ENCODE measurements at places on chromosomes 11 and 22.

- no peak for DNase-seq
Measured at GRCh38 chr11:72425053-72425980, 9.0 kb downstream of the CLPB start.

DNA sequence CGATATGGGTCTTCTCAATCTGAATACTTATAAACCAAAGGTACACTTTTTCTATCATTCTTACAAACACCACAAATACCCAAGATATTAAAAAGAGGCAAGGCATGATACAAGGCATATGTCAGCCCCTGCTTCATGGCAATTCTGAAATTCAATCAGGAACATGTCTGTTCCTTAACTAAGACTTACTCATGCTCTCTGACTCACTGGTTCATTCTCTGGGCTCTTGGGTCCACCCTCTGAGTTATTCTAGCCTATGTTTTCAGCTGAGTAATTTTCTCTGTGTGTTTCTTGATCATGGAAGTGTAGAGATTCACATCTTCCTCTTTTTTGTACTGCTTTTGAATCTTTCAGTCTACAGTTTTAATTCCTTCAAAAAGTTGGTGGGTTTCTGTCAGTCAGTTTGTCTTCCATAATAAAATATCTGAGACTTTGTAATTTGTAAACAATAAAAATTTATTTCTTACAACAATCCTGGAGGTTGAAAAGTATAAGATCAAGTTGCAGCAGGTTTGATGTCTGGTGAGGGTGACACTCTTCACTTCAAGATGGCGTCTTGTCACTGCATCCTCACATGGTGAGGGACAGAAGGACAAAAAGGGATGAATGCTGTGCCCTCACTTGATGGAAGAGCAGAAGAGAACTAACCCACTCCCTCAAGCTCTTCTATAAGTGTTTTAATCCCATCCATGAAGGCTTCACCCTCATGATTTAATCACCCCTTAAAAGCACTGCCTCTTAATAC lies 211.7 kb downstream of the FAM76B start:
- DNase-seq, result peak; percentile 82

DNA sequence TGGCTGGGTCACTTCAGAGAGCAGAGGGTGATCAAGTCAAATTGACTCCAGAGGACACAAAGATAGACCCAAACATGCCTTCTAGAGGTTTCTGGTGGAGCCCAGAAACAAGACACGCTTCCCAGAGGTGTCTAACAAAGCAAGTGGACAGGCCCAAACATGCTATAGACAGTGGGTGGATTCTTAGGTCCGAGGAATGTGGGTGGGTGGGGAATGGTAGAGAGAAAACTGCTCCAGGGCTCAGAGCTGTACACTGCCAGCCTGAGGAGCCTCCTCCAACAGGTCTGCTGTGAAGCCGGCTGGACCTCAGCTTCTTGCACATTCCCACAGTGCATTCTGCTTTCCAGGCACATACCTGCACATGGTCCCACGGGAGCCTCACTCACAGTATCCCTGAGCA lies 116.8 kb upstream of the NECTIN1 start:
- DNase-seq, result no peak

DNA sequence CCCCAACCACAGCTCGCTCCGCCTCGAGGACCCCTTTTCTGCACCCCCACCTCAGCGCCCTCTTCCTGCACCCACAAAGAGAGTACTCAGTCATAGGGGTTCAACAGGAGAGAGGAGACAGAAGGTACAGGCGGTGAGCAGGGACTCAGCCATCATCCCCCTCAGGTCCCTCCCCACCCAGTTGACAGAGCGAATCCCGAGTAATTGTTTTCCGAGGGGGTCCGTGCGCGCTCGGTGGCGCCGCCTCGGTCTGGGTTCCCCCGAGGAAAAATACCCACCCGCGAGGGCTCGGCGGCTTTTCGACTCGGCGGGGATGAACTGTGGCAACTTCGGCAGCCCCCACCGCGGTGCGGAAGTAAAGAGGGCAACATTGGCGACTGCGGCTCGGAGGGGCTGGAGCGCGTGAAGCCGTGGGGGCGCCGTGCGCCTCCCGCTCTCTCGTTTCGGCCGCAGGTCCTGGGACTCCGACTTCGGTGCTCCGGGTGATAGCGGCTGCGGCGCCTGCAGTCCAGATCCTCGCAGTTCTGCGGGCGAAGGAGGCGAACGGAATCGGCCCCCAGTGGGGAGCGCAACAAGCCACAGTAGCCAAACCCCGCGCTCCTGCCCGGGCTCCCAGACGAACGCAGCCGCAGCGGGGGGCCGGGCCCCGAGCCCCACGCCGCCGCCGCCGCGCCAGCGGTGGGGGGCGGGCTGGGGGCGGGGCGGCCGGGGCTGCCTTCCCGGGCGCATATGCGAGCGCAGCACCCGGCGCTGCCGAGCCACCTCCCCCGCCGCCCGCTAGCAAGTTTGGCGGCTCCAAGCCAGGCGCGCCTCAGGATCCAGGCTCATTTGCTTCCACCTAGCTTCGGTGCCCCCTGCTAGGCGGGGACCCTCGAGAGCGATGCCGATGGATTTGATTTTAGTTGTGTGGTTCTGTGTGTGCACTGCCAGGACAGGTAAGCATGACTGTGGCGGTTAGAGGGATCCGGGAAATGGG lies at the start of gene NELL1:
NELL1 (plus strand) TSS at position 743 of the 976 bp plus-strand sequence.
- DNase-seq, result no peak

DNA sequence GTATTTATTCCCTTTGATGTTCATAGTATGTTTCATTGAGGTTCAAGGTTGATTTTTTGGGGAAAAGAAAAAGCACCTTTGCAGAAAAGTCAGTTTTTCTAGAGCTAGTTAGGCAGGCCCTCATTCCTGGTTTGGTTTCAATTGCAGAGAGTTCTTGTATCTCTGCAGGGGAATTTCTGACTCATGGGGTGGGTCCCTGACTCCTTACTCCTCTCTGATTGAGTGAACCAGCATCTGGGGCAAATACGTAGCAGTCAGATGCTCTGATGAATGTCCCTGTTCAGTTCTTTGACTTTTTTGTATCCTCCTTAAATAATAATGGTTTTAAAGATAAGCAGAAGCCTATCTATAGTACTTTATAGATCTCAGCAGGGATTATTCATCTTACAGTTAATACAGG lies 7.7 kb upstream of the NCR3LG1 start:
- DNase-seq, result peak; percentile 85

DNA sequence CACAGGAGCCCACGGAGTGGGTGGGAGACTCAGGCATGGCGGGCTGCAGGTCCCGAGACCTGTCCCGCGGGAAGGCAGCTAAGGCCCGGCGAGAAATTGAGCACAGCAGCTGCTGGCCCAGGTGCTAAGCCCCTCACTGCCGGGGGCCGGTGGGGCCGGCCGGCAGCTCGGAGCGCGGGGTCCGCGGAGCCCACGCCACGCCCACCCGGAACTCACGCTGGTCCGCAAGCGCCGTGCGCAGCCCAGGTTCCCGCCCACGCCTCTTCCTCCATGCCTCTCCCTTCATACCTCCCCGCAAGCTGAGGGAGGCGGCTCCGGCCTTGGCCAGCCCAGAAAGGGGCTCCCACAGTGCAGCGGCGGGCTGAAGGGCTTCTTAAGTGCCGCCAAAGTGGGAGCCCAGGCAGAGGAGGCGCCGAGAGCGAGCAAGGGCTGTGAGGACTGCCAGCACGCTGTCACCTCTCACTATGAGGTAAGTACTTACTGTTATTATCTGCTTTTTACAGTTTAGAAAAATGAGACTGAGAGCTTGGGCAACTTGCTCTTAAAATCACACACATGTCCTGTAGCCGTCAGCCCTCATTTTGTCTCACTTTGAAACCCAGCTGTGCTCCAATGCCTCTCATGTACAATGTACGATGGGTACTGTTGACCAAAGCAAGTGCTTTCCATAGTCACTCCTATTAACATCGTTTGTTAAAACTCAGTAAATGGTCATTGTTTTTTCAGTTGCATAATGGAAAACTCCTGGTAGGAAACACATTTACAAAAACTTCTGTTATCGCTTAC lies 12.2 kb upstream of the OR10D3 start:
- DNase-seq, result no peak

DNA sequence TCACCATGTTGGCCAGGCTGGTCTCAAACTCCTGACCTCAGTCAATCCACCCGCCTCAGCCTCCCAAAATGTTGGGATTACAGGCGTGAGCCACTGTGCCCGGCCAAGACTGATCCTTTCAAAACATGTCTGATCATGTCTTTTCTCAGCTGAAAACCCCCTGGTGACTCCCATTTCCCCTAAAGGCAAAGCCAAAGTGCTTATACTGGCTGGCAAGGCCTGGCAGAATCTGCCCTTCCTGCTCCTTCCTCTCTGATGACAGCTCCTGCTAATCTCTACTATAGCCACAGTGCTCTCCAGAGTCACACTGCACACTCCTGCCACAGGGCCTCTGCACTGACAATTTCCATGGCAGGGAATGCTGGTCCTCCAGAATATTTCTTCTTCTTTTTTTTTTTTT lies 2.6 kb upstream of the MCHR1 start:
- DNase-seq, result no peak

- no peak for DNase-seq
Measured at GRCh38 chr11:65528819-65529350, 4.0 kb downstream of the SCYL1 start.

- peak; percentile 63 for DNase-seq
Measured at GRCh38 chr11:35144806-35145205, 5.8 kb downstream of the CD44 start.

GRCh38 chr11:1295086-1295485 lies 14.3 kb downstream of the TOLLIP start:
- DNase-seq, result no peak

GRCh38 chr11:122305426-122306320 lies 189.7 kb upstream of the BLID start:
- DNase-seq, result no peak

DNA sequence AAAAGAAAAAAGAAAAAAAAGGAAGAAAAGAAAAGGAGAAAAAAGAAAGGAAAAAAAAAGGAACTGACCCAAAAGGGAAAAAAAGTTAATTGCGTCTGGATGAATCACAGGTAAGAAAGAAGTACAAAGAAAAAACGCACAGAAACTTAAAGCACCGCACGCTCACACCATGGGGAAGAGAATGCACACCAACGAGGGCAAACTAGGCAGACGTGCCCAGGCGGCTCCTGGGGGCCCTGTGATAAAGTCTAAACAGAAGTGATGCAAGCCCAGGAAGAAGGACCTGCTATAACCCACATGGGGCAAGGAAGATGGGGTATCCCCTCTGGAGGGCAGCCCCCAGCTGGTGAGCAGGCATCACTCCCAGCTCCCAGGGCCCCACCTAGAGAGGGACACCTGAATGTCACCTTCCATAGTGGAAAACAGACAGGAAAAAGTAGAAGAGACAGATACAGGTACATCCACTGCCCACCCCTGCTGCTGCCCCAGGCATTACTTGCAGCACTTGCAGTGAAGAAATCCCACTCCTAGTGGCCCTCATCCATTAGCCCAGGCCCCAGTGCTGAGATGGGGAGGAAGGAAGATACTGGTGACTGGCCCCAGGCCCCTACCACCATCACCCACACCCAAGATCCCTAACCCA lies 28.9 kb downstream of the NAP1L4 start:
- DNase-seq, result no peak

DNA sequence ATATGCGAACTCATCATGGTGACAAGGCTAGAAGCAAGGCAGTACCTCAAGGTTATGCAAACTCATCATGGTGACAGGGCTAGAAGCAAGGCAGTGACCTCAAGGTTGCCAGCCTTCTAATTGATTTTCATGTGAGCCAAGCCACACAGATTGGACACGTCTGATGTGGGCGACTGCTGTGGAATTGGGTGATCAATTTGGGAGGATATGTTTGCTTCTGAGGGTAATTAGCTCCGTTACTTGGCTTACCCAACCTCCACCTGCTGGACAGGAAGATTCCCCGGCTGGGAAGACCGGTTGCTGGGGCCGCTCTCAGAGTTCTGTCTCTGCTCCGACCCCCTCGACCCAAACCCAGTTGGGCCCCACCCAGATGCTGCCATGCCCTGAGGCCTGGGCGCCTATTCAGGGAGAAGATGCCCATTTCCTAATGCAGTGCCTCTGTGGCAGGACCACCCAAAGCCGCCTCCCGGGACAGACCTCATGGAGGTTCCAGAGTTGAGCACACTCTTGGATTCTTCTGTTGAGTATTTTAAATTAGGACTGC lies 69.9 kb upstream of the SHANK2 start:
- DNase-seq, result no peak

DNA sequence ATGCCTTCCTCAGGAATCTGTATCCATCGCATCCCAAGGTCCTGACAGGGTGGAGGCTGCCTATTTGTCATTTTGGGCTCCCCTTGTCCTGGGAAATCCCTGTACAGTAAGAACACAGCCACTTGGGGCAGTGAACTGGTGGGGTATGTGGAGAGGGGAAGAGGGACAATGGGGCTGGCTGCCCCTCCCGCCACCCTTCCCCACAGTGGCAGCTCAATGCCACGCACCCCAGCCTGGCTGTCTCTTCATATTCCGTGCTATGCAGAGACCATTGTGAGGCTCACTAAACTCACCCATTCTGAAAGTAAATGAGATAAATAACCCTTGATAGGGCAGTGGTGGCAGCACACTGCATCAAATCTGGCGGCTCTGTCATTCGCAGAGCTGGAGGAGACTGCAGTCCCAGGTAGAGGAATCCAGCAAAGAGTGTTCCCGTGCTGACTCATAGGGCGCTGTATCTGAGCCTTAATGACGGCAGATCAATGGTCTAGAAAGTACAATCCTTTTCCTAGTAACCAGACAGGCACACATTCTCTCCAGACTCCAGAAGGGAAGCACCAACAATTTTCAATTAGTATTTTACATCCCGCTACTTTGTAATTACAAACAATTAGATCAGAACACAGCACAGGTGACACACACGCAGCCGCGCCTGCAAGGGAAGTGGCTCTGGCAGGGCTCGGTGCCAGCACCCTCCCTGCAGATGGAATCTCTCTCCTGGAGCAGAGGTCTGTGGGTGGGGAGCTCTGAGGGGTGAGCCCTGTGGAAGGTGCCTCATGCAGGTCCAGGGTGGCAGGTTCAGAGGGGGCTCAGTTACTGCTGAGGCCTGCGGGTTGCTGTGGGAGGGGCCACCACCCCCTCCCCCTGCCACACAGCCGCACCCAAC lies 167.9 kb upstream of the B3GAT1 start:
- no peak for DNase-seq

- no peak for DNase-seq
Measured at GRCh38 chr11:69572233-69572860, 68.6 kb upstream of the CCND1 start.

DNA sequence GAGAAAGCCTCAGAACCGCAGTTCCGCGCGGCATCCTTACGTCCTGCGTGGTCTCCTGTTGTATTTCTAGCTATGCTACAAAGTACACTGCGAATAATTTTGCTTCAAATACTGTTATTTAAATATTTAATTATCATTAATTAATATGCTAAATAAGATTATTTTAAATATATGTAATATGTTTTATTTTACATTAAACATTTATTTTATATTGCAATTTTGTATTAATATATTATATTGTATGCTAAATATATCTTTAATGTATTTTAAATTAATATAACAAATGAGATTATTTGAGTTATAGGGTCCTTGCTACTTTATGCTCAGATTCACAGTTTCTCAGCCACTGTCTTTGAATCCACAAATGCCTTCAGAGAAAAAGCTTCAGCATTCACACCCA lies 436.7 kb downstream of the BRD1 start:
- no peak for DNase-seq

Measured in fibroblast of skin of abdomen (primary cell).